ENCODE measurements at places on chromosomes 1 and 21.

DNA sequence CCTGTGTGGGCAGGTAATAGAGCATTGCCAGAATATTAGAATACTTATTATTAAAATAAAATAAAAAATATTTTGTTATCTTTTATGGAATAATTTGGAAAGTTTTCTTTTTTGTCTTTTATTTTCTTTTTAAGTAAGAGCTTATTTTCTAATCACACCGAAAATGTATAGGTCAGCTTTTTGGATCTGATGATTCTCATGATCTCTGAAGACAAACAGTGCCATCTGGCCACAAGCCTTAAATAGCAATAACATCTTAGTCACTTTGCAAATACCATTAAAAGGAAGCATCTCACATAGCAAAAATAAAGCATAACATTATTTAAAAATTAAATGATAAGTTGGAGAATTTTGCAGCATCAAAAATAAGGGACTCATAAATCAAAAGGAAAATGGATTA, 213.8 kb downstream of the PLA2G4A start:
- DNase-seq = no peak

DNA sequence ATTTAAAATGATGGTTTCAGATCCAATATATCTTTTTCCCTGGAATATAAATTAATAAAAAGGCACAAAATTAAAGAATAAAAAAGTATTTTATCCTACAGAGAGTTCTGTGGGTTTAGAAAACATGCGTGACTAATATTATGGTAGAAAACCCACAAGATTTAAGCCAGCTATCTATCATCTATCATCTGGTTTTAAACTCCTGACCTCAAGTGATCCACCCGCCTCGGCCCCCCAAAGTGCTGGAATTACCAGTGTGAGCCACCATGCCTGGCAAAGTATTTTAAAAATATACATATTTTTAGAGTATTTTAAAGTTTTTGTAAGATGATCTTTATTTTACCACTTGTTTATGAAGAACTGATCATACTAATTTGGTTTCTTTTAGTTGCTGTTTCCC, 79.5 kb downstream of the NRIP1 start:
- no peak for DNase-seq

GRCh38 chr1:9235096-9235459, 504 bp downstream of the H6PD start:
- DNase-seq = no peak

- peak; percentile 63 for DNase-seq
These were observed 122.8 kb upstream of the USP24 start for GRCh38 chr1:55337801-55338447.

GRCh38 chr1:185368313-185368855, 51.3 kb upstream of the IVNS1ABP start:
- DNase-seq = no peak

GRCh38 chr1:156075162-156075561, 7.1 kb downstream of the MEX3A start:
- no peak for DNase-seq

GRCh38 chr1:24770881-24771280, 25.6 kb downstream of the CLIC4 start:
- DNase-seq = no peak

- DNase-seq = no peak
These were observed 129.6 kb downstream of the USH2A start for GRCh38 chr1:216293683-216294082.

DNA sequence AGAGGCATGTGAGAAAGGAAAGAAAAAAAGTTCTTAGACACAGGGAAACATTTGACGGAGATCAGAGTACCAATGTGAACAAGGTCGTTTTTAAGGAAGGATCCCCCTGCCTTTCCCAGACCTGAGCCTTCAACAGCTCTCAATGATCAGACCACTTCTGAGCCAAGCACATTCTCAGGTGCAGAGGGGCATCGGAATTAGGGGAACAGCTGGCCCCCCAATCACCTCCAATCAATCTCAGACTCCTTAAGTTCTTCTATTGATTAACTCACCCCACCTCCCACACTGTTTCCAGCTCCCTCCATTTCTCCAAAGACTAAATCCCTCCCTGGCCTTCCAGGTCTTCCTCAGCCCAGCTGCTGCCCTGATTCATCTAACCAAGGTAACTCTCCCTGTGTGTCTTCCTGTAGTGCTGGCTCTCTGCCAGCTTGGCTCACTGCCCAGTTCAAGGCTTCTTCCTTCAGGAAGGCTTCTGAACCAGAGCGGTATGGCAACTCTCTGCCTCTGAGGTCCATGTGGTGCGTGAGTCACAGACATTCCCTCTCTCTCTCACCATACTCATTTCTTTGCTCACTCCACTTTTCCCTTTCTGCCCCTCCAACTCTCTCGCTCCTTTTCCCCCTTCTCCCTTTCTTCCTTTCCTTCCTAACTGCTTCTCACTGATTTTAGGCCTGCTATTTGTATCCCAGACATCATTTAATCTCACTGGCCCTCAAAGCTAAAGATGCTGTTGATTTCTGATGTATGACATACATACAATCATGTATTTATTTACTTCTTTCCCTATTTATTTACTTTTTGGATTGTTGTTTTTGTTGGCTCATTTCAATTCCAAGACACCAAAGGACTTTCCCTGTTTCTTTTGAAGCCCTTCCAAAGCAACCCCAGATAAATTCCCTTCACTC, 18.1 kb downstream of the CFAP45 start:
- DNase-seq = no peak

DNA sequence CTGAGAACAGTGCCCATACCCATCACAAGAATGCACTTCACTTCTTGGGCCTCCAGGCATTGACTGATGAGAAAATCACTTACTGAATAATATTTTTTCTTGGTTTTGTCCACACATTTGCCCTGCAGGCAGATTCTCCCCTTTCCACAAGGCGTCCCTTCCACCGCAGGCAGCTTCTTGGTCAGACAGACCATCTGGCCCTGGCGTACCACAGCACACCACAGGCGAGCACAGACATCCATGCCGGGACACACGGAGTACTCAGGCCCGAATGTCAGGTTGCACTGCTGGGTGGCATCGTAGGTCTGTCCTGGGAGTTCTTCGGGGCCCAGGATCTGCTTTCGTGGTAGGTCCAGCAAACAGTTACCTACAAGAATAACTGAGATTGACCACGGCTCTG, 32.5 kb downstream of the ADAMTS5 start:
- no peak for DNase-seq

GRCh38 chr1:15469361-15469760, 6.5 kb upstream of the CELA2B start:
- DNase-seq = no peak

- DNase-seq = no peak
These were observed 190.2 kb upstream of the LRRC7 start for GRCh38 chr1:69377507-69377906.

- no peak for DNase-seq
These were observed 86.7 kb upstream of the MARK1 start for GRCh38 chr1:220441211-220441610.

DNA sequence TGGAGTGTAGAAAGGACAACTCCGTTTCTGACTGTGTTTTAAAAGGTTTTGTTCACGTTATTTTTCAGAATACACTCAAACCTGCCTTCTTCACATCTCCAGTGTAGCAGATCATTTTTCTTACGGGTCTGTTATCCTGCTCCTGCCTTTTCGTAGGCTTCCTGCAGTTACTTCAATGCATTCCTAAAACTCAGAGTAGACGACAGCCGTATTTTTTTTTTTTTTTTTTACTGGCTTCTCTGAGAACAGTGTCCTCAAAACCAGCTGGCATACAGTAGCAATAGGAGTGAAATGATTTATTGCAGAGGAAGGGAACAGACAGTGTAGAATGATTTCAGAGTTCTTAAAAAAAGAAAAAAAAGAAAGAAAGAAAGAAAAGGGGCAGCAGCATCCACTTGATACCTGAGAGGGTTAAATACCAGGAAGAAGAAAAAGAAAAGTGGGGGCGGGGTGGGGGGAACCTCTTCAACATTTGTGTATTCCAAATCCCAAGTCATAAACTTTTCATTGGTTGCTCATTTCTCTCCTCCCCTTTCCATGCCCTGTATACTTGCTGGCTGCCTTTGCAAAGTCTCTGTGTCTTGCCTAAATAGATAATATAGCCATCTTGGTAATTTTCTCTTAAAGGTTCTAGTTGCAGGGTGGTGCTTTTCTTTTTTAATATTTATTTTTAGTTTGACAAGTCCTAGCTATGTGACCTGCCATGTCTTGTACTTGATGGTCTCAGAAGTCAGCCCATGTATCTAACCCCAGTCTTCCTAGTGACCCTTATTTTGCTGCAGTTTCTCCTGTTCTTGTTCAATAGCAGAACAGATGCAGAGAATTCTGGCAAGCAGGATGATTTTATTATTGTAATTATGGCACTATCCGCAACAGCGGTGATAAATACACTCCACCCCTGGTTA, 2.8 kb downstream of the TGFB2 start:
- DNase-seq = no peak

DNA sequence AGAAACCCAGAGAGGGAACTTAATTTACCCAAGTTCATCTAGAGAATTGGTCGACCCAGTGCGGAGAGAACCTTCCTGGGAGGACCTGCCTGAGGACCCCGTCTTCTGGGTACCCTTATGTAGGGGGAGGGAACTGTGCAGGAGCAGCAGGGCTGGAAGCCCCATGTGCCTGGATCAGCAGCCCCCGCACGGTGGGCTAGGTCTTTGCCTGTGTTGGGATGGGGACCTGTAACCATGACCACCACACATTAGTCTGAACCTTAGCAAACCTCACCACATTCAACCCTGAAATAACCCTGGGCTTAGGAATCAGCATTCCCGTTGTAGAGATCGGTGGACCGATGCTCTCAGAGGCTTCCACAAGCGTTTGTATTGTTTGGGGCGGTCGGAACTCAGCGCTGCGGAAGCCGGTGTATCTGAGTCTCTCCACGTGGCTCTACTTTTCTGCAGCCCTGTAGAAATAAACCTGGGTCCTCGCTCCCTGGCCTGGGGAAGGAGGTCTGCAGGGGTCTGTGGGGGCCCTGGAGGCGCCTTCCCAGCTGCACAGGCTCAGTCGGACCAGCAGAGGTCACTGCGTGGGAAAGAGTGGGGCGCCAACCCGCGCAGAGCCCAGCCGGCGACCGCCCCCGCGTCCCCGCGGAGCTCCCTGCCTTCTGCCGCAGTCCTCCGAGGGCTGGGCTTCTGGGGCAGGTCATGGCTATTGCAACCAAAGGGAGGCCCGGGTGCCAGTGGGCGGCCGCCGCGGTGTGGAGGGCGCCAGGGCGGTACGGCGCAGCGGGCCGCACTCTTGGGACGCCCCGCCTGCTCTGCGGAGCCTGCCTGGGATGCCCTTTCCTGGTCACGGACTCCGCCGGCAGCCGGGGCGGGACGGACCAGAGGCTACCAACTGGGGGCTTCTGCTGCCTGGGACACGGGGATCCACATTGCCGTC, 36.2 kb upstream of the KCNA10 start:
- DNase-seq = peak; percentile 78

DNA sequence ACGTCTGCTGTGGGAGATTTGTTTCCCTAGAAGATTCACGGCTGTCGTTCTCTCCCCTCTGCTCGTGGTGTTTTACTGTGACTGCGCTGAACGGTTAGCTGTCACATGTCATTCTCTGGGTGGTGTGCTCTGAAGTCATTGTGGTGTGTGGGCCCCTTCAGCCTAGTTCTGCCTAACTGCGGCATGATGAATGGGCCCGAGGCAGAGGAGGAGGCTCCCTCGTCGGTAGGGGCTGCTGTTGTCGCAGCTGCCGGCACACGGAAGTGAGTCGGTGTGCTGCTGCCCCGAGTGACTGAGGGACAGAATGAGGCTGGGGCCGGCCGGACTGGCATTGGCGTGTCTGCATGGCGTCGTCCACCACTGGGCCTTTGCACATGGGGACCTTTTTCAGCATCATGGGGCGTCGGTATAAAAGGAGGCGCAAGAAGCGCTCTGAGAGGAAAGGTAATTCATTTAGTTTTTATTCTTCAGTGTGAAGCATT, 77.9 kb downstream of the ADARB1 start:
- DNase-seq = peak; percentile 74

DNA sequence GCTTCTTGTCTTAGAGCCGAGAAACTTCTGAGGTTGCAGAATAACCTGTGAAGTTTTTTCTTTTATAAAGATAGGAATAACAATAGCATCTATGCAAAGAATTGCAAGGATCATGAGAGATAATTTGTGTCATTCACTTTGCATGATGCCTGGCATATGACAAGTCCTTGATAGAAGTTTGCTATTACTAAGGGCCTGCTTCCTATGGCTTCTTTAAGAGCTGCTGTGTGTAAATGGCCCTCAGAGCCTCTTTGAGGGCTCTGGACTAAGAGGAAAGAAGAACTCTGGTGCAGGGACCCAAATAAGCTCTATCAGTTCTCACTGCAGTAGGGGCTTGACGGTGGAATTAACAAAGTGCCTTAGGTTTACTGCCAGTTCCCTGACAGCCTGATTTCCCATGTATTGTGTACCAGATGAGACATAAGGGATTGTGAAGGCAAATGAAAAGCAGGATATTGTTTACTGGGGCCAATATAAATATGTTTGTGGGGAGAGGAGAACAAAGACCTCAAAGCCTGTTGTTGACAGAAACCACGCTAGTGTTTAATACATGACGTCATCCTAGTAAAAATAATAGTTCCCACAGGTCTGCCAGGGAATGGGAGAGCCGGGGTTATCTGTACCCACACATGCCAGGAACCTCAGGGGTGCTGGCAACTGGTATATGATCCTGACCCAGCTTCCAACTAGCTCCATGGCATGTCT, 131.2 kb upstream of the UBE2U start:
- DNase-seq = no peak

GRCh38 chr1:167219646-167220536, 795 bp upstream of the POU2F1 start:
- DNase-seq = peak; percentile 72

DNA sequence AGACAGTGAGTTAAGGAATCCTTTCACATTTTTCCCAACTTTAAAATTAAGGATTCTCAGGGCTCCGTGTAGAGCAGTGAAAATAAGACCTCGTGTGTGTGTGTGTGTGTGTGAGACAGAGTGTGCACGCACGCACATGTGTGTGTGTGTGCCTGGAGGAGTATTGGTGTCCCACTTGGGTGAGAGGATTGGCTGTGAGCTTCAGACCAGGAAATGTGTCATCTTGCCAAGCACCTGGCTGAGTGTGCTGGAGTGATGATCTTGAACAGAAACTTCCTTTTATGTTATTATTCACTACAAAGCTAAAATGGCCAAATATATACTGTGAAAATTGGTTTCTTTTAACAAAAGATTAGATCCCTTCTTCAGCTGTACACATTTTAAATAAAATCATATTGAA, 35.2 kb upstream of the NTPCR start:
- no peak for DNase-seq

- DNase-seq = peak; percentile 10
These were observed 750 bp downstream of the SYNJ1 start for GRCh38 chr21:32726839-32727686.

DNA sequence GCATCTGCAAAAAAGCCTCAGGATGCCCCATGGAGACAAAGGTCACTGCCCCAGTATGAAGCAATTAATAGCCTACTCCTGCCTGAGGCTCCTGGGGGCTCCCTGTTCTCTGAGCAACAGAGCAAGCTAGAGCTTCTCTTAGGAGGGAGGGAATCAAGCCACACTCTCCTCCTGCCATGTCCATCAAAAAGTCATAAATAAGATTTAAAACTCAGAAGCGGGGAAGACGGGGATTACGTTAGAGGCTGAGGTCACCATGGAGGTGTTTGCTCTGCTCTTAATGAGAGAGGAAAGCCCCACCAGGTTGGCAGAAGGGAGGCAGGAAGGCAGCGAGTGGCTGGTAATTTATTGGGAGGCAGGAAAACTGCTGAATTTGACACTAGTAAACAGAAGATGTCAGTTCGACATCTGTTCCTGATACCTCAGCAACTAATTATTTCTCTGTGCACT, 98.4 kb upstream of the TNR start:
- no peak for DNase-seq
